ENCODE measurements at places on chromosomes 2 and 18.

- DNase-seq = no peak
Measured at GRCh38 chr2:15189216-15189615, 371.9 kb downstream of the NBAS start.

DNA sequence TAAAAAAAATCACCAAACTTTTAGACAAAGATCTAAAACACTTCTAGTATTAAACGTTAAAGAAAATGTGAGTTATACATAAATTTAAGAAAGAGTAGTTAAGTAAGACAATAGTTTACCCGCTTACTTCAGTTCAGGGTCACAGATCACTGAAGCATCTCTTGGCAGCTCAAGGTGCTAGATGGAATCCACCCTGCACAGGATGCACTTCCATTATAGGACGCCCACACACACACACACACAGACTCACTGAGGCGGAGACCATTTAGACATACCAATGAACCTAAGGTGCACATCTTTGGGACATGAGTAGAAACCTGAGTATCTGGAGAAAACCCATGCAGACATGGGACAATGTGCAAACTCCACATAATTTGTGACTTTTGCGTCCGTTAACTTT, 630.6 kb upstream of the ZNF804A start:
- no peak for DNase-seq

- no peak for DNase-seq
Measured at GRCh38 chr2:183477296-183477695, 353.1 kb downstream of the NUP35 start.

GRCh38 chr2:128637481-128638155, 318.9 kb upstream of the HS6ST1 start:
- DNase-seq = no peak

GRCh38 chr2:142300517-142300916, 169.7 kb upstream of the LRP1B start:
- DNase-seq = no peak

GRCh38 chr2:120988700-120989511, 253.2 kb downstream of the GLI2 start:
- no peak for DNase-seq

- no peak for DNase-seq
Measured at GRCh38 chr2:25349397-25349796, 7.7 kb upstream of the DNMT3A start.

GRCh38 chr2:148259674-148260073, 238.8 kb downstream of the MBD5 start:
- DNase-seq = no peak

- DNase-seq = no peak
Measured at GRCh38 chr2:239212121-239212928, 188.5 kb downstream of the HDAC4 start.

GRCh38 chr2:230866756-230867523, 2.2 kb downstream of the ITM2C start:
- peak; percentile 32 for DNase-seq

GRCh38 chr2:169275696-169276444, 86.5 kb downstream of the LRP2 start:
- DNase-seq = no peak
